CD4-positive, CD25-positive, alpha-beta regulatory T cell (primary cell): ENCODE measurements at places on chromosomes 6 and 20. TPM values are rescaled to one million over a fixed set of nuclear protein-coding genes. Genes with fewer than 3 reads are reported as not detected.
A peak's percentile ranks its signal among the peaks of the same experiment; 100 is the strongest.

- no peaks in the 10 kb centered on the region for H3K36me3 ChIP-seq
- H3K27me3 ChIP-seq = no peaks in the 10 kb centered on the region
- no peak for DNase-seq
- H3K27ac ChIP-seq = no peak overlapping the region
Measured at GRCh38 chr6:130981409-130981808, 81.6 kb downstream of the EPB41L2 start.

The ZC2HC1B gene
- not detected for polyA plus RNA-seq

DNA sequence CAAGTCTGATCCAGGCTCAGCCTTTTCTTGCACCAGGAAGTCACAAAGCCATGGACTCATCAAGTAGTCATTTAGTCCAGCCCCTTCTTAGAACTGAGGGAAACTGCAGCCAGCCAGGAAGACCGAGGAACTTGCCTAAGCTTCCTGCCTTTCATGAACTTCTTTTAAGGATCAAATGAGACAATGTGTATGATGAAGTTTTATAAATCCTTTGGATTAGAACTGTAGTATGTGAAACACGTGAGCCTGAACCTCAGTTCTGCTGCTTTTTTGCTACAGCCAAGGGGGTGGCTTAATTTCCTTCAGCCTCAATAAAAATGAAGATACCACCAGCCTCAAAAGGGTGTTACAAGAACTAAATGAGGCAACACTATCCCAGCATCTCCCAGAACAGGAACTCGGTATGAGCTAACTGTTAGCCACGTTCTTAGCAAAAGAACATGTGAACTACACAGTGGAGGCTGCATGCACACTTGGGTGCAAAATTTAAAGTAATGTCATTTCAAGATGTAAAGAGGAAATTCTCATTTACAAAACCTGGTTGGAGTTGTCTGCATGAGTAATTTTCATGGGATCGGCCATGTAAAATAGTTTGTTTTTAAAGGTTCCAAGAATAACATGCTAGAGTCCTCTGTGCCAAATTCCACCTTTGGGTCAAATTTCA lies 76.0 kb upstream of the TBC1D7 start:
- DNase-seq = no peak
- H3K4me1 ChIP-seq = no peaks in the 10 kb centered on the region
- no peaks in the 10 kb centered on the region for H3K36me3 ChIP-seq

DNA sequence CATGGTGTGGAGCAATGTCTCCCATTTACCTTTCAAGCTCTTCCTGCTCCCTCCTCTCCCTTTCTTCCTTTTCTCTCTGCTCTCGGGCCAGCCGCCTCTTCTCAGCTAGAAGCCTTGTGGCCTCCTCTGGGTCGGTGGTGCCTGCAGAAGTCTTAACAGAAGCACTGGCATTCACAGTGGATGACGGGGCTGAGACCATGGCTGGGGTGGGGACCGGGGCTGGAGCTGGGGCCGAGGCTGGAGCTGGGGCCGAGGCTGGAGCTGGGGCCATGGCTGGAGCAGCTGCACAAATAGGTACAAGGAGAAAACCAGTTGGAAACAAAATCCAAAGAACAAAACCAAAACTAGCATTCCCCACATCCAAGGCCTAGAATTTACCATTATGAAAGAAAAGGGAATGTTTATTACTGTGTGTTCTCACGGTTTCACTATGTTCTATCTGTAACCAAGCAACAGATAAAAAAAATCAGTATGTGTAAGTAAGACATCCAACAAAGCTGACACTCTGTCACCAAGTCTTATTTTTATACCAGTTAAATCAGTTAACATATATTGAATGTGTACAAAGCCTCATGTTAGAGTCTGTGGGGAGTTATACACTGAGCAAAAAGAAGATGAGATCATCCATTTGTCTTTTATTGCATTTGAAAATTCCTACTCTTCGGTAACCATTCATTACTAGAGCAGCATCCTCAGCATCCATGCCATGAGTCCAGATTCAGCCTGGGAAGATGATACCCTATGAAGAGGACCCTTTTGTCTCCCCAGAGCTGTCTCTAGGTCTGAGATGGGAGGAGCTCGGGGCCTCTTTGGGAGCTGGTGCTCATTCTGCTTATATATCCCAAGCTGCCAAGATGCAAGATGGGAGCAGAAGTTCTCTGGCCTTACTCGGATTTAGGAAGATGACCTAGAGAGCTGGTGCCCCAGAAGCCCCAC lies 73.0 kb upstream of the BCLAF1 start:
- DNase-seq = no peak
- no peak overlapping the region for H3K4me3 ChIP-seq
- H3K4me1 ChIP-seq = no peaks in the 10 kb centered on the region
- no peaks in the 10 kb centered on the region for H3K36me3 ChIP-seq

GRCh38 chr6:34524499-34524898 lies 31.6 kb downstream of the SPDEF start:
- H3K27me3 ChIP-seq = no peaks in the 10 kb centered on the region
- H3K4me3 ChIP-seq = no peak overlapping the region
- no peak for DNase-seq
- H3K27ac ChIP-seq = no peak overlapping the region

GRCh38 chr6:24720131-24720603 lies 1.2 kb upstream of the C6orf62 start:
- H3K27me3 ChIP-seq = no peaks in the 10 kb centered on the region
- peaks cover 14% of the 10 kb centered on the region for H3K36me3 ChIP-seq
- peak; percentile 75 for DNase-seq
- H3K27ac ChIP-seq = peak overlapping the region; percentile 100

The RAE1 gene
- 52.1 TPM for polyA plus RNA-seq

- H3K4me1 ChIP-seq = no peaks in the 10 kb centered on the region
- no peaks in the 10 kb centered on the region for H3K36me3 ChIP-seq
- no peak for DNase-seq
- H3K27me3 ChIP-seq = peaks cover 2% of the 10 kb centered on the region
- H3K27ac ChIP-seq = no peak overlapping the region
- no peak overlapping the region for H3K4me3 ChIP-seq
Measured at GRCh38 chr6:14984519-14984853, 261.4 kb upstream of the JARID2 start.

- peaks cover 20% of the 10 kb centered on the region for H3K36me3 ChIP-seq
- DNase-seq = no peak
- no peaks in the 10 kb centered on the region for H3K27me3 ChIP-seq
Measured at GRCh38 chr6:44263354-44264100, 1.8 kb downstream of the NFKBIE start.
